ENCODE measurements at places on chromosomes 7 and 10.

DNA sequence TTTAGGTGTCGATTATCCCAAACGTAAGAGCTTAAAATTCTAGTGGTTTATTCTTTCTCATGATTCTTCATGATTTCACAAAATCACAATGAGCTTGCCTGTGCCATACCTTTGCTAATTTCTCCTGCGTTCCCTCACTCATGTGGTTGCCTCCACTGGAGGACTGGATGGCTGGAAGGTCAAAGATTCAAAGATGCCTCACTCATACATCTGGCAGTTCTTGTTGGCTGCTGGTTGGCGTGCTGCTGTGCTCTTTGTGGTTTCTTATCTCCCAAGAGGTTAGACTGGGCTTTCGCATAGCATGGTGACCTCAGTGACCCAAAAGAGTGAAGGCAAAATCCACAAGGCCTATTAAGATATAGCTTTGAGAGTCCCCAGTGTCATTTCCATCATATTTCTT is 877.6 kb upstream of the AUTS2 start:
- no peak for DNase-seq

DNA sequence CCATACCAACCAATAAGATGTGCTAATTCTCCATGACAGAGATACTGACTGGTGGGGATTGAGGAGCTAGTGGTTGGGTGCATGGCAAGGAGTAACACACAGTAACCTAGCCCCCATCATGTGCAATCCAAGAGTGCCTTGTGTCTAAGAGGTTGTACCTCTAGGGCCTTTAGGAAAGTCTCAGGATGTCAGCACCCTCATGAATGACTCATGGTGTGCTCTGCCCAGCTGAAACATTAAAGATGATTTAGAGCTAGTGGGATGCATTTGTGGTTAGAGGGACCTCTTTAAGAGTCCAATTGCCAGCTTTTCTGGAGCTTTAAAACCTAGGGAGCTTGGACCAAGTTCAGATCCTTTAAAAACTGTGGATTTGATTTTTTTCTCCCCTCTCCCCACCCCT is 181.1 kb downstream of the HERPUD2 start:
- no peak for DNase-seq

GRCh38 chr7:65967361-65968155 is 14.5 kb downstream of the GUSB start:
- no peak for DNase-seq

- no peak for DNase-seq
Observed at GRCh38 chr7:50330254-50330653, 25.7 kb downstream of the IKZF1 start.

- DNase-seq: no peak
Observed at GRCh38 chr10:113922787-113923570, 68.5 kb downstream of the NHLRC2 start.

- DNase-seq: no peak
Observed at GRCh38 chr7:100485471-100485876, 1.7 kb downstream of the NYAP1 start.

DNA sequence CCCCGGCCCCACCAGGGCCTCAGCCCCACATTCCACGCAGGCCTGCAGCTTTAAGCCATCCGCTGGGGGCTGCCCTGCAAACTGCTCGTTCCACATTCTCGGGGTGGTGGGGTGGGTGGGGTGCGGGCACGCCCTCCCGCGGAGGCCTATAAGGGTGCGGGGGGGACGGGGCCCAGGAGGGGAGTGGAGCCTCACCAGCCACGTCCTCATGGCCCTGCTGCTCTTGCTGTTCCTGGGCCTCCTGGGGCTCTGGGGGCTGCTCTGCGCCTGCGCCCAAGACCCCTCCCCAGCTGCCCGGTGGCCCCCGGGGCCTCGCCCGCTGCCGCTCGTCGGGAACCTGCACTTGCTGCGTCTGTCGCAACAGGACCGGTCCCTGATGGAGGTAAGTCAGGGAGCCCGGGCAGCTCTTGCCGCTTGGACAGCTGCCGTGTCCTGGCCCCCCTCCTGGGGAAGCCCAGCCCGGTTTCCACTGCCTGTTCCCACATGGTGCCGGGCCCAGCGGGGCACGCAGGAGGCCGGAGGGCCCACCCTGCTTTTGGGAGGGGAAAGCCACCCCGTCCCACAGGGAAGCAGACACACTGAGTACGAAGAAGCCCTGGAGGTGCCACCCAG is at the start of gene CYP2W1:
Gene CYP2W1, plus strand, starts transcription at position 178 of the 612 bp plus-strand sequence. Its CDS starts 31 bp downstream, at position 209.
- DNase-seq: no peak

GRCh38 chr10:123522702-123523312 is 143.3 kb upstream of the GPR26 start:
- DNase-seq: no peak

- DNase-seq: no peak
Observed at GRCh38 chr10:125192620-125193019, 32.3 kb upstream of the CTBP2 start.

DNA sequence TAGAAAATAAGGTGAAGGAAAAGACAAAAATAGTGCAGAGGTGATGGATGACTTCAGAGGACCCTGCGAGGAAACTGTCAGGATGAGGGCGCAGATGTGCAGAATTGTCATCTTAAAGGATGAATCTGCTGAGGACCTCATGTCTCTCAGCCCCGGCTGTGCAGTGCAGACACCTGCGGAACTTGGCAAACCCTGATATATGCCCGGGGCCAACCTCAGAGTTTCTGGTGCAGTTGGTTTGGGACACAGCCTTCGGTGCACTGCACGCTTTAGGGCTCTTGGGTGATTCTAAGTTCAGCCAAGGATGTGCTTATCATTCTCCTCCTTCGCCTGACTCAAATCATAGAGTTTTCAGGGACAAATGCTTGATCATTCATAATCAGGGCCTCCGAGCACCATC is 310.1 kb downstream of the TCERG1L start:
- DNase-seq: no peak

DNA sequence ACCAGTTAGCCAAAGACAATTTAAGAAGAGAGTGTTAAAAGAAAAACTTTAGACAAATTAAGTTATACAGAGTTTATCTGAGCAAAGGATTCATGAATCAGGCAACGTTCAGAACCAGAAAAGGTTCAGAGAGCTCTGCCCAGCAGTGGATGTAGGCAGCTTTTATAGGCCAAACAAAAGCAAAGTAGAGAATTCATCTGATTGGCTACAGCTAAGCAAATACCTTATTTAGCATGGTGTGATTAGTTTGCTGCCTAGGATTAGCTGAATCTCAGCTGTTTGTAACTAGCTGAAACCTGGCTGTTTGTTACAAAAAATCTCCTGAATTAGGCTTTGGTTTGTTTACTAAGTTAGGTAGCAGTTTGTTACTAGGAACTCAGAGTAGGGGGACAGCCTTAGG is 66.0 kb downstream of the SLC25A40 start:
- DNase-seq: no peak

DNA sequence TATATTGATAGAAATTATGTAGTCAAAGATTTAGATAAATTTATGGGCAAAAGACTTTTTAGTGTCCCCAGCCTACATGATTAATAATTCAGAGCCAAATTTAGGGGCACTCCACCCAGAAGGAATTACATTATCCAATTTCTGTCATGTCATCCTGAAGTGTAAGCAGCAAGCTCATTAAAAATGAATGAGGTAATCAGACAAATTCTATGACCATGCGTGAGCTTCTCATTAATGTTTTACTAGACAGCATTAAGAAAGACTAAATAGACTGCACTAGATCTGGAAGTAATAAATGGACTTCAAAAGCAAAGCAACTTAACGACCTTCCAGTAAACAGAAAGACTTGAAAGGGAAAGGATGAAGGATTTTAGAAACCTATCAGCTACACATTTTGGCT is 22.7 kb upstream of the TRUB1 start:
- DNase-seq: no peak

DNA sequence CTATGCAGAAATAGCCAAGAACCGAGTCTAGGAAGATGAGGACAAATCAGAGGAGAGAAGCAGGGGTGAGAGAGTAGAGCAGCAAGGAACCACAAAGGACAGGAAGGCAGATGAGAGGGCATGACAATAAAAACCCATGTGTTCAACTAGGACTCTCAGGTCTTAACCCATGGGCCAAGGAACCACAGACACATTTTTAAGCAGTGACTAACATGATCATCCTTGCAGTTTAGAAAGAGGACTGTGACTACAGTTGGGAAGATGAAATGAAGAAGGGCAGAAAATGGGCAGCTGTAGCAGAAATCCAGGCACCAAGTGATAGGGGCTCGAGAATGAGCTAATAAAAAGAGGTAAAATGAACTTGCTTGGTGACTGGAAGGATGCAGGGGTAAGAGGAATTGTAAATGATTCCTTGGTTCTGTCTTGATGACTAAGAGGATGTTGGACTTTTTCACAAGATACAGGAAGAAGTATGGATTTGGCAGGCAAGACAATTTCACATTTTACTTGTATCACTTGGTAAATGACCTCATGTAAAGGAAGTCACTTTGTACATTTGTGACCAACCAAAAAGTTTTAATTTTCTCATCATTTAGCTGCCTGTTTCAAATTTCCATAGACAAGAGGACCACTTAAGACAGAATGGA is 22.8 kb downstream of the SGMS1 start:
- DNase-seq: no peak

GRCh38 chr10:15451137-15452094 is 80.3 kb upstream of the FAM171A1 start:
- no peak for DNase-seq

- no peak for DNase-seq
Observed at GRCh38 chr7:151579644-151580043, 59.9 kb upstream of the RHEB start.

- DNase-seq: no peak
Observed at GRCh38 chr7:114936471-114936870, 14.6 kb downstream of the MDFIC start.

- no peak for DNase-seq
Observed at GRCh38 chr10:124592736-124593430, 131.3 kb downstream of the LHPP start.

- no peak for DNase-seq
Observed at GRCh38 chr10:34674176-34674575, 140.9 kb downstream of the PARD3 start.

GRCh38 chr10:44881649-44882048 is 29.5 kb upstream of the TMEM72 start:
- no peak for DNase-seq

GRCh38 chr7:84847038-84847437 is 339.8 kb downstream of the SEMA3D start:
- DNase-seq: no peak

- DNase-seq: no peak
Observed at GRCh38 chr10:4195213-4195612, 410.2 kb upstream of the KLF6 start.

DNA sequence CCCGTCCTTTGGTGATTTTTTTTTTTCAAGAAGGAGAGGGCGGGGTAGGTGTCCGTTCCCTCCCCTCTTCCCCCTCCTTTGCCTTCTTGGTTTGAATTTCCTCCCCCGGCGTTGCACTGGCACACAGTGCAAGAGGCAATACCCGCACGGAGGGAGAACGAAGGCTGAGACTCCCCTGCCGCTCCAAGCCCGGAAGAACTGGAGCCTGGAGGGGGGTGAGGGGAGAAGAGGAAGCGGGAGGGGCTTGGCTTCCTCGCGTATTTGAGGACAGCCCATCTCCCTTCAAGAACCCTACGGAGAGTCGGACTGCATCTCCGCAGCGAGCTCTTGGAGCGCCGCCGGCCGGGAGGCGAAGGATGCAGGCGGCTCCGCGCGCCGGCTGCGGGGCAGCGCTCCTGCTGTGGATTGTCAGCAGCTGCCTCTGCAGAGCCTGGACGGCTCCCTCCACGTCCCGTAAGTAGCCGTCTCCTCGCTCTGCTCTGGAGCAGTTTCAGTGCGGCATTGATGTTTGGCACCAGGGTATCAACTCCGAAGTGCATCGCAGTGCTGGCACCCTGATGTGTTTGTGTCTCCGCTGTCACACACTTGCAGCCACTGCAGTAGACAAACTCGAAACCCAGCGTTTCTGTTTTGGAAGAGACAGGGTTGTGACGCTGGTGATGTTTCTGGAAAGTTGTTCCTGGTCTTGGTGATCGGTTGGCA is at the start of gene CNTNAP2:
Gene CNTNAP2, plus strand, starts transcription at position 281 of the 702 bp plus-strand sequence. Its CDS starts 76 bp downstream, at position 357.
- peak; percentile 27 for DNase-seq

DNA sequence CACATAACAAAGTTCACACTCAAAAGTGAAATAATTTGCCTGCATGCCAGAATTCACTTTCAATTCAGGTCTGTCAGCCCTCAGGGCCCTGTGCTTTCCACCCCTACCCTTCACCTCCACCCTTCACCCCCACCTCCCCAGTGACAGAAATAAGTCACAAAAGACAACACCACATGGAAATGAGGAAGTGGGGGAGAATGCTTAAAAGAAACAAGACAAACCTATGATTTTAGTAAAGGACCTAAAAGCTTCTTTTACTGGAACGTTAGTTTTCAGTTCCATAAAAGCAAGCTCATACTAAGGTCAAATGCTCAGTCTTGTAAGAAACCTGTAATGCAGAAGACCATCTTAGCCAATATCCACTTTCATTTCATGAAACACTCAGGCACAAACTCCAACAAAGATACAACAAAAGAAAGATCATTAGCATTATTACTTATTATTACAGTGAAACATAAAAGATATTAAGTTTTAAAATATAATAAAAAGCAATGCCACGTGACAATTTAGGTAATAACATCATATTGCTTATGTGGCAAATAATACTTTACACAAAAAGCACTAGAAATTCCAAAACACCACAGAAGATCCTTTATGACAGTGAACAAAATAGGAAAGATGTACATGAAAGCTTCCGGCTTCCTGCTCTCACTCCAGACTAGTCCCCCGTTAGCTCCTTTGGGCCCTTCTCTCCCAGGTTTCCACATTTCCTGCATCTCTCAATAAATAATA is 112.1 kb downstream of the LMBR1 start:
- no peak for DNase-seq

DNA sequence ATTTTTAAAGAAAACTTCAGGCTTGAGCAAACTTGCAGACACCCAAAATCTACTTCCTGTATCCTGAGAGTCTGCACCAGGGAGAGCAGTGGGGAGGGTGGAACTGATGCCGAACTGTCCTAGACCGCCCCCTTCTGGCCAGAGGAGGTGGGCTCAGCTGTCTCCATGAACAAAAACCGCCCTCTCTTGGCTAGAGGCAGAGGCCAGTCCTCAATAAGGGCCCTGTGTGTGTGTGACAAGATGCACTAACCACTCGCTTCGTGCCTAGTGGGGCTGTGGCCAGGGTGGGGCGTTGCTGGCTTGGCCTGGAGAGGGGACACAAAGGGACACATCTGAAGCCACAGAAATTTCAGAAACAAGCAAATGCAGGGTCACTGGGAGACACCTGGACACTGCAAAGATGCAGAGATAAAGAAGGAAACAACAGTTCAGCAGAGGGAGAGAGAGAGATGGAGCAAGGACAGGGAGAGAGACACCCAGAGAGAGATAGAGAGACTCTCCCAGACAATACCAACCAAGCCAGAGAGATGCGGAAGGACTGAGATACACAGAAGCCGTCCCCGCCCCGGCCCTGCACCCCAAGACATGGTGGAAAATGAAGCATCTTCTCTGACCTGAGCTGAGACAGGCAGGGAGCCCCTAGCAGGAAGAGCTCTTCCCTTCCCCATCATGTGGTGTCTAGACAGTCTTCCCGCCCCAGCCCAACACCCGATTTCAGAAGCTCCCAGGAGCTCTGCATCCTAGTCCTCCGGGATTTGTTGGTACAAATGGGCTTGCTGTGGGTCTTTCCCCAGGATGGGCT is 22.7 kb upstream of the FXYD4 start:
- peak; percentile 87 for DNase-seq

- DNase-seq: no peak
Observed at GRCh38 chr7:41792120-41792519, 89.2 kb upstream of the INHBA start.

GRCh38 chr7:83996879-83997278 is 197.7 kb downstream of the SEMA3A start:
- no peak for DNase-seq

All from endothelial cell (in vitro differentiated cells).